ENCODE measurements at places on chromosomes 1 and 21. TPM values are rescaled to one million over a fixed set of nuclear protein-coding genes. Genes with fewer than 3 reads are reported as not detected.

Gene LRRC71
- not detected for total RNA-seq

Gene THEM5
- not detected for total RNA-seq

Gene CCDC28B
- 5.7 TPM for total RNA-seq

Gene MFSD2A
- total RNA-seq = 1.8 TPM

Gene ANKRD65
- not detected for total RNA-seq

Gene PAQR7
- 0.19 TPM for total RNA-seq

Gene KCNT2
- 1.2 TPM for total RNA-seq

Gene TDRD5
- not detected for total RNA-seq

Gene VHLL
- not detected for total RNA-seq

Gene IQCC
- 0.45 TPM for total RNA-seq

Gene GNG12
- total RNA-seq = 195 TPM

Gene SPRR2F
- total RNA-seq = not detected

Gene LEFTY2
- not detected for total RNA-seq

Gene SPRR1B
- total RNA-seq = not detected

Gene ILDR2
- 0.48 TPM for total RNA-seq

Gene CADM3
- total RNA-seq = 0.26 TPM

Gene NEGR1
- total RNA-seq = not detected

Data from A172 (cell line).